ENCODE measurements at places on chromosomes 5 and 9.

GRCh38 chr5:80152778-80153177 is 103.1 kb downstream of the SERINC5 start:
- DNase-seq: no peak

DNA sequence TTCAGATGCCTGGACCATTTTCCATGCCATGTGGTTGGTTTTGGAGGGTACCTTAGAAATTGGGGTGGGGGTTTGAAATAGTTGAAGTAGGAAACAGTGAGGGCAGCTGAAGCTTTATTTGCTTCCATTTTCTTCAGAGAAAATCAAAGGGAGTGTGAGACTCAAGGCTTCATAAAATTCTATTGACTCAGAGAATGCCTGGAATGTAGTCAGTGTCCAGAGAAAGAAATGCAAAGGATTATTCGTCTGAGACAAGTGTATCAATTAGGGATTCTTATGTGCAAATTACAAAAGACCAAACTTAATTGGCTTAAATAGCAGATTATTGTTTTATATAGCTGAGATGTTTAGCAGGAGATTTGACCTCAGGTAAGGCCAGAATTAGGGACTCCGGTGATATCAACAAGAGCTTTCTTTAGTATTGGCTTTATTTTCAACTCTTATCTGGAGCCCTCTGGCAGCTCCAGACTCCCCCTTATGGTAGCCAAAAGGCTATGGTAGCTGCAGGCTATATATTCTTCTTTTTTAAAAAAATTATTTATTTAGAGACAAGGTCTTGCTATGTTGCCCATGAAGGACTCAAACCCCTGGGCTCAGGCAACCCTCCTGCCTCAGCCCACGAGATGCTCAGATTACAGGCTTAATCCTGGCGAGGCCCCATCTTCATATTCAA is 38.9 kb downstream of the PTTG1 start:
- no peak for DNase-seq

GRCh38 chr5:53128481-53128880 is 18.9 kb upstream of the MOCS2 start:
- DNase-seq: no peak

GRCh38 chr5:19880458-19880857 is 107.5 kb downstream of the CDH18 start:
- DNase-seq: no peak

- DNase-seq: no peak
Measured at GRCh38 chr5:882253-883183, 10.1 kb downstream of the BRD9 start.

DNA sequence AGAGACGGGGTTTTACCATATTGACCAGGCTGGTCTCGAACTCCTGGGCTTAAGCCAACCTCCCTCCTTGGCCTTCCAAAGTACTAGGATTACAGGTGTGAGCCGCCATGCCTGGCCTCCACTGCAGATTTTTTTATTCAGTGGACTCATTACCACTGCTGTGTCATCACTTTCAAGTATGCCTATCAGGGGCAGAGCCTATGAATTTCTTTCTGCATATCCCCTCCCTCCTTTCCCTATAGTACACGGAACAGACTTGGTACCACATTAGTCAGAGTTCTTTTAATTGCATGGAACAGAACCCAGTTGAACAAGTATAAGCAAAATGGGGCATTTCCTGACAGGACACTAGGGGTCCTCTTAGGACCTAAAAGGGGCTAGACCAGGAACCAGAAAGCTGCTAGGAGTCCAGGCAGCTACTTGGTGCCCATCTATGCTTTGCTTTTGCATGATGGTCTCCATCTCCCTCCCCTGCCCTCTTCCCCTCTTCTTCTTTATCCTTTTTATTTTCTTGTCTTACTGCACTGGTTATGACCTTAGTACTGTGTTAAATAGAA is 5.8 kb downstream of the BSPRY start:
- no peak for DNase-seq

DNA sequence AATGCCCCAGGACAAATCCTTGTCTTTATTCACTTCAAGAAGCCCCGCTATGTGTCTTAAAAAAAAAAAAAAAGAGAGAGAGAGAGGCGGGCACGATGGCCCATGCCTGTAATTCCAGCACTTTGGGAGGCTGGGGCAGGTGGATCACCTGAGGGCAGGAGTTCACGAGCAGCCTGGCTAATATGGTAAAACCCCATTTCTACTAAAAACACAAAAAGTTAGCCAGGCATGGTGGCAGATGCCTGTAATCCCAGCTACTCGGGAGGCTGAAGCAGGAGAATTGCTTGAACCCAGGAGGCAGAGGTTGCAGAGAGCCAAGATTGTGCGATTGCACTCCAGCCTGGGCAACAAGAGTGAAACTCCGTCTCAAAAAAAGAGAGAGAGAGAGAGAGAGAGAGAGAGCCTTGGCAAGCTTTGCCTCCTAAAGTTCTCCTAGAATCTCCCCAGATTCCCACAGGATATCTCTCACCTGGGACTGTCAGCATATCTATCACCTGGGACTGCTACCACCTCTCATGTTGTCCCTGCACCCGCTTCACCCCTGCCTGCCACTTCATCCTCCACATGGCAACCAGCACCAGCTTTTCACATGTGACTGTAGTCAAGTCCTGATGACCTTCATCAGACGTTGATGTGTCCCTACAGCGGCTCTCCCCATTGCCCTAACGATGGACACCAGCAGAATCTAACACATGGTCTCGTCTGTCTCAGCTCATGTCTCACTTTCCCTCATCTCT is 5.8 kb downstream of the ITK start:
- DNase-seq: no peak

GRCh38 chr5:105131045-105131444 is 1568.5 kb upstream of the NUDT12 start:
- no peak for DNase-seq

- peak; percentile 94 for DNase-seq
Measured at GRCh38 chr9:137046088-137046787, at the start of gene NPDC1. Gene NPDC1 (minus strand): TSS chr9:137046177. CDS start chr9:137045989, 188 bp downstream.

- no peak for DNase-seq
Measured at GRCh38 chr9:74322661-74323314, 174.3 kb upstream of the RORB start.

DNA sequence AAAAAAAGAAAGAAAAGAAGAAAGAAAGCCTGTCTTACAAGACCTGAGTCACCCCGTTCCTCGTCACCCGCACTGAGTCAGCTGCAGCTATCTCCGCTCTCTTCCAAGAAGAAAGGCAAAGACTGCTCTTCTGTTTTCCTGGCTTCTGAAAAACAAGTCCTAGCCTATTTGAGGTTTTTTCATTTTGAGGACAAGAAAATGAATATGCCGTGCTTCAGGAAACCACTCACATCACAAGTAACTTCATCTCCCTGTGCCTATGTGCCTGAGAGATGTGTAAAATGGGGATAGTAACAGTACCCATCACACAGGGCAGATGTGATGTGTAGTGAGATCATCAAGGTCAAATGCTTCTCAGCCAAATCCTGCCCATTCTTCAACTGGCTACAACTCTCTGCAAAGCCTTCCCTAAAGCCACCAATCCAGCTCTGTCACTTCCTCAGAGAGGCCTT is 78.4 kb downstream of the GLDC start:
- DNase-seq: no peak

- DNase-seq: no peak
Measured at GRCh38 chr5:161167016-161167767, 315.2 kb upstream of the ATP10B start.

DNA sequence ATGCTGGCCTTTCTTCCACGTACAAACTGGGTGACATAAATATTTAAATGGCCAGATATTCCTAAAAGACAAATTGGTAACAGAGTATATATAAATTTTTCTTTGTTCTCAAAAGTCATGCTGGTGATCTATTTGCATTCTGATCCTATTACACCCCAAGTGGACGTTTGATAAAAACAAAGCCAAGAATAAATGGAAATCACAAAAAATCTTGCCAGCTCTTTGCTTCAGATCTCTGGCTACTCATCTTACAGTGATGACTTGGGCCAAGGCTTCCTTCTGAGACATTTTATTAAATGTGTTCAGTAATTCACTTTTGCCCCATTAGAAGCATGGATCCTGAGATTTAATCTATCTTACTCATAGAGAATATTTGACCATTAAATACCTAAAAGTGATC is 444.3 kb upstream of the PIK3R1 start:
- DNase-seq: no peak

DNA sequence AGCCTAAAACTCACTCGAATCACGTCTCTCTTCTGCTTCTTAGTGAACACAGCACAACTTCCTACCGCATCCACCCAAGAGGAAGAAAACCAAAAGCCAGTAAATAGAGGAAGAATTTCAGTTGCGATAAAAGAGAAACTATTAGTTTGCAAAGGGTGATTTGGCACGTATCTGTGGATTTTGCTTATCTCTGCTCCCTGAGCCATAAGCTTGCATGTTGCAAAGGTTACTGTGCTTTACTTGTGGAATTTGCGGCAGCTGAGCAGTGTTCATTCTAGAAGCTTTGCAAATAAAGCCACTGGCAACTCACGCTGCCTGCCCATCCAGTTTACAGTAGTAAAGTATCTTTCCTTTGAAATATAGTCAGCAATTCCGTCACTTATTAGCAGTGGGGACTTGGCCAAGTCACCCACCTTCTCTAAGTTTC is 149.0 kb upstream of the PCA3 start:
- DNase-seq: no peak
